Transverse colon (tissue), 4 donors: ENCODE measurements at places on chromosomes 12 and 14. TPM values are rescaled to one million over a fixed set of nuclear protein-coding genes. Genes with fewer than 3 reads are reported as not detected.
A peak's percentile ranks its signal among the peaks of the same experiment; 100 is the strongest.

The SVOP gene
- total RNA-seq, result 0.16 TPM

GRCh38 chr14:74867673-74868072 lies 8.3 kb downstream of the PROX2 start:
- no peak overlapping the region for H3K27ac ChIP-seq
- H3K4me3 ChIP-seq, result no peak overlapping the region

DNA sequence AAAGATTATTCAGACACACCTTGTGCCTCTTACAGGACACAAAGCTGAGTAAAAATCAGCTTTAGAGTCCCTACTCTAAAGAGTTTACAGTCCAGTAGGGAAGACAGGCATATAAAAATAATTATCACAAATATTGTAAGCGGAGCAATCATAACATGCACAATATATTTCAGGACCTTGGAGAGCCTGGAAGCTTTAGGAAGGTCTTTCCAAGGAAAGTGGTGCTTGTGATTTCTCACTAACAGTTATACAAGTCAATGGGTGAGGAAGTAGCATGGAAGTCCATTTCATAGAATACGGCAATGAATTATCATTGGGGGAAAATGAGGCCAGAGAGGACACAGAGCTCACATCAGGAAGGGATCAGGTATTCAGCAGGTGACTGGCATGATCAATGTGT lies 268.3 kb downstream of the C12orf50 start:
- DNase-seq, result no peak
- H3K27me3 ChIP-seq, result no peaks in the 10 kb centered on the region
- H3K36me3 ChIP-seq, result no peaks in the 10 kb centered on the region
- H3K4me1 ChIP-seq, result no peaks in the 10 kb centered on the region
- H3K4me3 ChIP-seq, result no peak overlapping the region

DNA sequence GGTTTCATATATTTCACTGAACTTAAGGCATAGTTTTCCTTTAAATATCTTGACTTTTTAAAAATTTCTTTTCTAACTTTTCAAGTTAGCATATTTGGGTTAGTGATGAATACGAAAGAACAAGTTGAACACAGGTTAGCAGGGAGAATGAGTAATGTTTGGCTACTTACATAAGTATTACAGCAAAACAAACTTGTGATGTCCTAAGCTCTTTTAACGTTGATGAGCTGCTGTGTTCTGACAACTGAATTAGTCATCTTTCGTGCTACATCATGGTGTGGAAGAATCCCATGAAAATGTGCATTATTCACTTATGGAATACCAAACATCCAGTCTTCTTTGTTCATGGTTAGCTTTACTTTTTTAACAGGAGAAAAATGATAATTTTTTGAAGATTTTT lies 36.3 kb upstream of the PDZRN4 start:
- no peak overlapping the region for H3K27ac ChIP-seq
- H3K27me3 ChIP-seq, result no peaks in the 10 kb centered on the region
- H3K4me1 ChIP-seq, result no peaks in the 10 kb centered on the region
- H3K4me3 ChIP-seq, result no peak overlapping the region
- H3K36me3 ChIP-seq, result no peaks in the 10 kb centered on the region

DNA sequence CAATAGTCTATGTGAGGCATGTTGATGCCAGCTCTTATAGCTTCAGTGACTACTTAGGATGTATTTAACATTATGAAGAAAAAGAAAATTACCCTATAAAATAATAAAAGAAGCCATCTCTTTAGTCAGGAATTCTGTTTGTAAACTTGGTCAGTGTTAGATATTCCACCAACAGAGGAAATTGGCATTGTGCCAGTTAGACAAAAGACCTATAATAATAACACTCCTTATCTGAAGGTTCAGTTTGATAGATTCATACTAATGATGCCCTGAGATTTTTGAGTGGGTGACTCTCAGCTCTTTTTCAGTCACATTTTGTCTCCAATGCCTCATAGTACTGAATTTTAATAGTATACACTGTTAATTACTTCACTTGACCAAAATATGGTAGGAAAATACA lies 6.6 kb downstream of the SYT10 start:
- H3K27ac ChIP-seq, result no peak overlapping the region
- peaks cover 20% of the 10 kb centered on the region for H3K27me3 ChIP-seq
- H3K36me3 ChIP-seq, result no peaks in the 10 kb centered on the region
- H3K4me3 ChIP-seq, result no peak overlapping the region
- no peaks in the 10 kb centered on the region for H3K4me1 ChIP-seq

DNA sequence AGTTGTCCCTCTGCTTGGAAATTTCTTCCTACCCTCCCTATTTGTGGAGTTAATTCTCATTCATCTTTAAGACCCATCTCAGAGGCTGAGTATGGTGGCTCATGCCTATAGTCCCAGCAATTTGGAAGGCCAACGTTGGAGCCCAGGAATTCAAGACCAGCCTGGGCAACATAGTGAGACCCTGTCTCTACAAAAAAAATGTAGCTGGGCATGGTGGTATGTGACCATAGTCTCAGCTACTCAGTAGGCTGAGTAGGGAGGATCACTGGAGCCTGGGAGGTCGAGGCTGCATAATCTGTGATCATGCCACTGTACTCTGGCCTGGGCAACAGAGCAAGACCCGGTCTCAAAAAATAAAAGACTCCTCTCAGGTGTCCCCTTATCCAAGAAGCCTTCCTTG lies 125.1 kb downstream of the SUDS3 start:
- H3K27ac ChIP-seq, result no peak overlapping the region
- no peak overlapping the region for H3K4me3 ChIP-seq
- H3K27me3 ChIP-seq, result no peaks in the 10 kb centered on the region
- DNase-seq, result no peak
- H3K36me3 ChIP-seq, result no peaks in the 10 kb centered on the region

- no peak overlapping the region for H3K27ac ChIP-seq
- H3K4me3 ChIP-seq, result no peak overlapping the region
- H3K27me3 ChIP-seq, result no peaks in the 10 kb centered on the region
- H3K4me1 ChIP-seq, result no peaks in the 10 kb centered on the region
- no peaks in the 10 kb centered on the region for H3K36me3 ChIP-seq
These were observed 64.1 kb downstream of the RAD51B start for GRCh38 chr14:67883717-67884116.

The AICDA gene
- not detected for total RNA-seq

DNA sequence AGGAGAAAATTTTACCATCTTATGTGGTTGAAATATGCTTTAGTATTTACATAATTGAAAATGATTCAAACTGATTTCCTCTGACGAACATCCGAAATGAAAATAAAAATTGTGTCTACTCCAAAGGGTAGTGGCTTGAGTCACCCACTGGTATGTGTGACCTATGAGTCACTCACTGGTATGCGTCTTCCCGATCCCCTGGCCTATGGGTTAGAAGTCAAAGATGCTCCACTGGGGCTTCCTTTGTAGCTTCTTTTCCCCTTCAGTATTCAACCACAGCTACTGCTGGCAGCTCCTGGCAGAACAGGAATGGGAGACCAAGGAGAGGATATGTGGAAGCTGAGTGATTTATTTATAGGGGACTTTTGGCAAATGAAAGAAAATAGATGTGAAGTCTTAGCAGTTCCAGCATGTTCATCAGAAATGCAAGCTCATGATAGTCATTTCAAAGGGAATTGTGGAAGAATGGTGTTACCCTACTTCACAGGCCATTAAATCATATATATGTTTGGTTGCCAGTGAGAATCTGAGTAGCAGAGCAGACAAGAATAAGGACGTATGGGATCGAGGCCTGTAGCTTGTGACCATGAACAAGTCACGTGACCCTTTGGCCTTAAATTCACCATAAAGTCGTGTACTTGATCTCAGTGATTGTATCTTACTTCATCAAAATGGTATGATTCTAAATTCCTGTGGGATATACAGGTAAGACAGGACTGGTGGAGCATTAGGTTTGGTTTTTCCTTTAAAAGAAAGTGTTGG lies 108.3 kb downstream of the CRADD start:
- peaks cover 33% of the 10 kb centered on the region for H3K4me1 ChIP-seq
- H3K27ac ChIP-seq, result peak overlapping the region; percentile 68
- DNase-seq, result peak; percentile 16

The SAMD15 gene
- total RNA-seq, result not detected

DNA sequence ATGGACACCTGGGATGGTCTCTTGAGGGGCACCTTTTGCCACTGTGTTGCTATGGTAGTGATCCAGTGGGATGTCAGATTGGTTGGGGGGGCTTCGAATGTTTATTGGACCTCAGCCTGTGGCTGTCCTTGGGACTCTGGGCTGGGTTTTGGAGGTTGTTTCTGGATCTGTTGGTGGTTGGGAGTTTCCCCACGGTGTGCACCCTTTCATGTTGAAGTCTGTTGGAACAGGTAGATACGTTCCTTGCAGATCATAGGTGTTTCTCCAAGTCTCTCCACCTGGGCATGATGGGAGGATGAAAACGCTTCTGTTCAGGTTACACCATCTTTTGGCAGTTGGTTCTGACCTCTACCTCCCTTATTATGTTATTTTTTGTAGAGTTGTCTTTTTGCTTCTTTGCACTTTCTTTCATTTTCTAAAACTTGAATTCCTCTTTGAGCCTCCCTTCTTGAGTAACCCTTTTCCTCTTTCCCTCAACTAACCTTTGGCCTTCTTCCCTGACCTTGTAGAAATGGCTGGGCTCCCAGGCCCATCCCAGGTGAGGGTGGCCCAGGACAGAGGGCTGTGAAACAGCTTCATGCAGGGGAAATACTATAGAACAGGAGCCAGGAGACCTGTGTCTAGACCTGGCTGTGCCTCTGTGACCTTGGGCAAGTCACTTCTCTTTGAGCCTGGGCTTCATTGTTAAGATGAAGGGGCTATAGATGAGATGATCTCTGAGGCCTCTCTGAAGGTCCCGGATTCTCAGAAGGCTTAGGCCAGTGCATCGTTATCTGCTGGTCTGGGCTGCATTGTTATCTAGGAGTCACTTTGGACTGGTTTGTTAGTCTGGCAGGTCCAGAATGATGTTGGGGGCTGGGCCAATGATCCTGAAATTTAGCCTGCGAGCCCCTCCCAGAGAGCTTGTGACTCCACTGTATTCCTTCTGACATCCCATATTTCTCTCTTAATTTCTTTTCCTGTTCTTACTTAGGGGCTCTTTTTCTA lies 2.0 kb downstream of the ATN1 start:
- peak overlapping the region; percentile 94 for H3K4me3 ChIP-seq
- no peaks in the 10 kb centered on the region for H3K27me3 ChIP-seq
- H3K36me3 ChIP-seq, result no peaks in the 10 kb centered on the region
- H3K4me1 ChIP-seq, result peaks cover 70% of the 10 kb centered on the region
- H3K27ac ChIP-seq, result peak overlapping the region; percentile 96
- DNase-seq, result no peak

DNA sequence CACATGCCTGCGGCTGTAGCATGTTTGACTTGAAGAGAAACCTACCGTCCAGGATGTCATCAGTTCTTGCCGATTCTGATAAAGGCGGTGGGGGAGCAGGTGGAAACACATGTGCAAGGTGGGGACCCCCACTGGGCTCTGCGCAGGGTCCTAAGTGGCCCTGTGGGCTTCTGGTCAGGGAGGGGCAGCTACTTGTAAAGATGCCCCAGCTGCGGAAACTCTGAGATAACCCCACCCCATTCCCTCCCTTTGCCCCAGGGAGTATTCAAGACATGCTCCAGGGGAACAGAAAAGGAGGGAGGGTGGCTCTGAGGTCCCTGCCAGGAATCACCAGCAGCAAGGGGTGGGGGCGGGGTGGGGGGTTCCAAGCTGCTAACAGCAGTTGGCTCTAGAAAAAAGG lies 67.6 kb downstream of the PIWIL1 start:
- H3K4me1 ChIP-seq, result no peaks in the 10 kb centered on the region
- H3K36me3 ChIP-seq, result no peaks in the 10 kb centered on the region
- no peak overlapping the region for H3K4me3 ChIP-seq
- no peak overlapping the region for H3K27ac ChIP-seq
- H3K27me3 ChIP-seq, result no peaks in the 10 kb centered on the region

The RAD9B gene
- not detected for total RNA-seq

The CD163 gene
- 14.9 TPM for total RNA-seq

DNA sequence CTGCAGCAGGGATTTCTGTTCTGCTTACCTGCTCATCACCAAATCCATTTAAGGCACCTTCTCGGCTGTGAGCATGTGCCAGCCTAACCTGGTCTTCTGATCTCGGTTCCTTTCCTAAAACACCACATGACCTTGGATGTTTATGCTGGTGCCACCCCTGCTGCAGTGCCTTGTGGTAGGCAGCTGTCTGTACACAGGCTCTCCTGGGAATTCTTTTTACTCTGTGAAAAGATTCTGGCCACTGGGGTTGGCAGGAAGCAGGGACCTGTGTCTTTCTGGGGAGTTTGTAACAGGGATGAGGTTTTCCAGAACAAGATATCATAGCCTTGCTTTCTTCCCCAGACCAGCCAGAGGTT lies 10.4 kb upstream of the PLEKHG3 start:
- H3K27me3 ChIP-seq, result no peaks in the 10 kb centered on the region
- no peak for DNase-seq
- H3K36me3 ChIP-seq, result no peaks in the 10 kb centered on the region

DNA sequence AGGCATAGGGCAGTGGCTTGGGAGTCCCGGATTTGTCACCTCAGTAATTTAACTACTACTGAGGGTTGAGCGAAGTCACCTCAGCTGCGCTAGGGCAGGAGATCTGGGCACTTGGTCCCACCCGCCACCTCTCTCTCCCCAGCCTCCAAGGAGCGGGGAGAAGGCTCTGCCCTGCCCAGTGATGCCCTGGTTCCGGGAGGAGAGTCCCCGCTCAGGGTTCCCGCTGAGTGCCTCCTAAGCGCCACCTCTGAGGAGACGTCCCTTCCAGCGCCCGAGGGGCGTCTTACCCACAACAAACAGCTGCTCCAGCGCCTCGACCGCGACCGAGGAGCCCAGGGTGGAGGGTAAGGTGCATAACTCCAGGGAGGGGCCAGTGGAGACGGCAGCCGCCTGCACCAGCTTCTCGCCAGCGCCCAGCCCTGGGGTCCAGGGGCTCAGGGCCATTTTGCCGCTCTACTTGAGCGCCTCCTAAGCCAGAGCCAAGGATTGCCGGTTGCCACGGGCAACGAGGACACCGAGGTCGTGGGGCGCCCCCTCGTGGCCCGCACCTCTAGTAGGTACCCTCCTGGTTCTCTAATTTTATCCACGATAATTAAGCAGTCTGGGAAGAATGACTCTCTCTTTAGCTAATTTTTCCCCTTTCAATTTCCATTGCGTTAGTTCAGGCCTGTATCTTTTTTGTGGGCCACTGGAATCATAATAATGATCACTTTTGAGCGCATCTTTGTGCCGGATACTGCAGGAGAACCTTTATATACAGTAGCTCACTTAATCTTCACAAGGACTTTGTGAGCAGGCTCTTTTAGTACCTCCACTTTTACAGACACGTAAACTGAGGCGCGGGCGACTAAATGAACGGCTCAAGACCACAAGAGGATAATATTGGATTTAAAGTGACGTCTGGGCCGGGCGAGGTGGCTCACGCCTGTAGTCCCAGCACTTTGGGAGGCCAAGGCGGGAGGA lies at the start of gene CCDC175:
TSS of gene CCDC175 (minus strand) at position 481 of the 963 bp plus-strand sequence. CDS start at position 444, 37 bp downstream.
- H3K36me3 ChIP-seq, result no peaks in the 10 kb centered on the region
- DNase-seq, result peak; percentile 92
- H3K27ac ChIP-seq, result peak within 1 kb of the TSS; percentile 27

GRCh38 chr14:95857275-95857674 lies 19.4 kb upstream of the TUNAR start:
- no peak overlapping the region for H3K27ac ChIP-seq
- H3K4me1 ChIP-seq, result no peaks in the 10 kb centered on the region
- no peaks in the 10 kb centered on the region for H3K36me3 ChIP-seq
- no peaks in the 10 kb centered on the region for H3K27me3 ChIP-seq
